ENCODE measurements at places on chromosomes 4 and X. TPM values are rescaled to one million over a fixed set of nuclear protein-coding genes. Genes with fewer than 3 reads are reported as not detected.

DSPP gene
- not detected for polyA plus RNA-seq

BEX3 gene
- 28.2 TPM for polyA plus RNA-seq

FHDC1 gene
- 4.7 TPM for polyA plus RNA-seq

ABRAXAS1 gene
- polyA plus RNA-seq, result 2.8 TPM

SLC2A9 gene
- 5.8 TPM for polyA plus RNA-seq

SYTL5 gene
- polyA plus RNA-seq, result 3.0 TPM

TRIM60 gene
- not detected for polyA plus RNA-seq

P2RY4 gene
- polyA plus RNA-seq, result not detected

ASB5 gene
- 0.94 TPM for polyA plus RNA-seq

All from esophagus (tissue), 2 donors.